ENCODE measurements at places on chromosomes 6 and 20.

DNA sequence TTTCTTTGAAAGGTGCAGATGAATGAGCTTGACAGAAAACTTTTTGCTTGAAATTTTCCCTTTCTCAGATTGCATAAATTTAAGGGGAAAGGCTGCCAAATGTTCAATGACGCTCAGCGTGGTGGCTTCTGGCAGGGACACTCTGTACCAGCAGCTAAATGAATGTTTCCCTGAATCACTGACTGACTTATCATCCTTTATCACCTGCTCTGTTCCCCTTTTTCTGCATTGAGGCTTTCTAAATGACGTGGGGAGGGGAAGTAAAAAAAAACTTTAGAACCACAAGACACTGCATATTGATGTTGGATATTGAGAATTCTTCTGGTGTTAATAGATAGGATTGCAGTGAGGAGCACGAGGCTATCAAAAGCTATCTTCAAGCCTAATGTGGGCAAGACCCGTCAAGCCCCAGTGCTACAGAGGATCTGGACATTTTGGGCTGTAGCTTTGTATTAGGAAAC, 46.9 kb upstream of the ENPP5 start:
- DNase-seq: no peak

DNA sequence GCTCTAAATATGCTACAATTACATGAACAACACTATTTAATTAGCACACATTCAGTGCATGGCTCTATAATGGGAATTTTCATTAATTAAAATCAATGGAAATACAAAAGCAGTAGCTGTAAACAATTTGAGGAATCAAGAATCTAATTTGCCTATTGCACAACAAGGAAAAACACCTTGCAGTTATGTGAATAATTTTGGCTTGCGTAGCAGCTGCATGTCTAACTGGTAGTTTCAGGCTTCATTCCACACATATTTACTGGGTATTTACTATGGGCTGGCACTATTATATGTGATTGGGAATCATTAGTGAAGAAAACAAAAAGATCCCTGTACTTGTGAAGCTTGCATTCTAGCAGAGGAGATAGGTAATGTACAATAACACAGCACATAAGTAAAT, 26.4 kb downstream of the KIF6 start:
- no peak for DNase-seq

DNA sequence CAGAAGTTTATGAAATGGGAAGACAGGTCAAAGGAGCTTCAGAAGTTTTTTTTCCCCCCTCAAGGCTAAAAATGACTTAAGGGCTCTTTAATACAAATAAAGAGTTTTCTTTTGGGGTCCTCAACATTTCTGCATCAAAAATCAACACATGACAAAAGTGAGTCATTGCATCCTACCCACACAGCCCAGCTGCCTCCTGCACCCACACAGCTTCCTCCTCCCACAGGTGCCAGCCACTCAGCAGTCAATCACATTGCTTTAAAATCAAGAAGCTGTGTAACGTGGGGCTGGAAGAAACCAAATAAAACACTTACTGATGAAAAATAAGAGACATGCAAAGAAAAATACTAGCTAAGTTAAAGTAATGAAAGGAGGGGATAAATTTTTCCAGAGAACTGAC, 68.5 kb downstream of the MAP3K5 start:
- no peak for DNase-seq

DNA sequence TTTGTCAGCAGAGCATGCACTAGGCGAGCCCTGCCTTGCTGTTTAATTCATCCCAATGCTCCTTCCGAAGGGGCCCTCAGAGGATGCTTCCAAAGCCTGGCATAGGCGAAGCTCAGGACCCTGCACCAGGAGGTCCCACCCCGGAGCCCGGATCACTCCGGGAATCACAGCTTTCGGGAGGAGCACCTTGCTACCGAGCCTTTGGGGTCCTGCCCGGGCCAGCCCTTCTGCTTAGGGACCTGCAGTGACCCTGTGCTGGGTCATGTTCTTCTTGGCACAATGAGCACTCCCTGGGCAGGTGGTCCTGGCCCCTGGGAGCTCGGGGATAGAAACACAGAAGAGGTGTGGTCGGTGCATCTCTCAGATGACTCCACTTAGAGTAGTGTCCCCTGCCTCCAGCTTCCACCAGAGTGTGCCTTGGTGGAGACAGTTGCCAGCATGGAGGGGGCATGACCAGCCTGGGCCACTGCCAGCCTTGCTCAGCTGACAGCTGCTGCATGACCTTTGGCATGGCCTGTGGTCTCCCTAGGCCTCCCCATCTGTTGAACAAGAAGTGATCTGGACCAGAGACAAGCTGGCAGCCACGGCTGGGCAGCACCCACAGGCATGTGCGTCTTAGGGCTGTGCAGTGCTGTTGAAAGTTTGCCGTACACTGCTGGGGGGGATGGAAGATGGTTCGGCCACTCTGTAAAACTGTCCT, 44.7 kb upstream of the SLCO4A1 start:
- no peak for DNase-seq

- DNase-seq: no peak
Measured at GRCh38 chr6:5278565-5279120, 17.3 kb downstream of the FARS2 start.

- DNase-seq: no peak
Measured at GRCh38 chr6:168261234-168261633, 58.3 kb downstream of the DACT2 start.

DNA sequence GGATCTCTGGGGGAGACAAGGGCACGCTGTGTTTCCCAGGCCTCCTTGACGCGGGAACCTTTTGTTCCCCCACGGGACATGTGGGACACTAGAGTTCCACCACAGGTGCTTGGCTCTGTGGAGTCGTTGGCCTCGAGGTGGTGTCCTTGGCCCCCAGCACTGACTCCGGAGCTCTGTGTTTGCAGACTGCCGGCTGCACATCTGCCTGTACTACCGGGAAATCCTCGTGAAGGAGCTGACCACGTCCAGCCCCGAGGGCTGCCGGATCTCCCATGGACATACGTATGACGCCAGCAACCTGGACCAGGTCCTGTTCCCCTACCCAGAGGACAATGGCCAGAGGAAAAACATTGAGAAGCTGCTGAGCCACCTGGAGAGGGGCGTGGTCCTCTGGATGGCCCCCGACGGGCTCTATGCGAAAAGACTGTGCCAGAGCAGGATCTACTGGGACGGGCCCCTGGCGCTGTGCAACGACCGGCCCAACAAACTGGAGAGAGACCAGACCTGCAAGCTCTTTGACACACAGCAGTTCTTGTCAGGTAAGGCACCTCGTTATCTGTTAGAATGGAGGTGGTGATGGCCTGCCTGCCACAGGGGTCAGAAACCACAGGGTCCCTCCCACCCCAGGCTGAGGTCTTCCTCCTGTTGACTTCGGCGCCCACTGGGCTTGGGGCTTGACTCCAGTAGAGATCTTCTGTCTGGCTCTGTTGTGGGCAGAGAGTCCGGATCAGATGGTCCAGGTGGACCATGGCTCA, 9.9 kb downstream of the IRF4 start:
- no peak for DNase-seq

- no peak for DNase-seq
Measured at GRCh38 chr20:25318471-25319240, 70.8 kb downstream of the PYGB start.

DNA sequence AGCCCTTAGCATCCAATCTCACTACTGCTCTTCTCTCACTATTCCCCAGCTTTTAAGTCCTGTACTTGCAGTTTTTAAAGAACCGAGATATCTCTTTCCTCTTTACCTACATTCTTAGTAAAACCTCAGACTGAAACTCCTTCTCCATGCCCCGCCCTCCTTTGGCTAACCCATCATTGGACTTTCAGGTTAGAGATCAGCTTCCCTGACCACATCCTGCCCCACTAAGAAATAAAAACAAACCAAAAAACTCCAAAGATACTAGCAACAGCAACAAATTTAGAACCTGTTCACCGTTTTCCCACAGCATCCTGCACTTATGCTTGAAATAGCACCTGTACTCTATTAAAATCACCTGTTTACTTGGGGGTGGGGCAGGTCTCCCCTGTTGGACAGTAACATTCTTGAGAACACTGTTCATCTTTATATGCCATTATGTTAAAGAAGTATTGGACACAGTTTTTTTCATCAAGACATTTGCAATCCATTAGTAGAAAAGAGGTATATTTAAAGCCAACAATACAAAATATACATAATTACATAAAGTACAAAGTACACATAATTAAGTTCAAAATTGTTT, 16.3 kb upstream of the SMAP1 start:
- no peak for DNase-seq

GRCh38 chr6:167090171-167090570, 32.7 kb upstream of the CCR6 start:
- DNase-seq: no peak

GRCh38 chr6:127463056-127463455, 3.9 kb upstream of the KIAA0408 start:
- no peak for DNase-seq

Measured in stimulated activated CD4-positive, alpha-beta T cell treated with anti-CD3 and anti-CD28 coated beads, Interleukin-12 subunit alpha, Interleukin-12 subunit beta, amount 100 ng/mL, for 24 hours (primary cell).